ENCODE measurements at places on chromosomes 1 and 21.

DNA sequence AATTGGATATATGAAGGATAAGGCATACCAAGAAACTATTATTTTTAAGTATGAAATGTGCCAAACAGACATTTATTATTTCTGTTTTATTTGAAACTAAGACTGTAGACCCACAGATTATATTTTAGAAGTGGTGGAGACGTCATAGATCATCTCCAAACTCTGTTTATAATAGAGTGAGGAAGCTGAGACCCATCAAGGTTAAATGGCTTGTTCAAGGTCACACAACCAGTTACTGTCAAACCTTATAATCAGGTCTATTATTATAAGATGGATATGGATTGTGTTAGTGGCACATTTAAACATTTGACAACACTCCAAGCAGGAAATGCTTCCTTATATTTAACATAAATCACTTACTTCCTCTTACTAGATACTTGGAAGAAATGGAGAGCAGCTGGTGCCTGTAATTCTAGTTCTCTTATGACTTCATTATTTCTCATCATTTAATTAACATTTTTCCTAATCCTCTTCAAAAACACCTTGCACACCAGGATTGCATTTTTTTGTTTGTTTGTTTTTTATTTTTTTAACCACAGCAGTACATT, 117.0 kb downstream of the NEK7 start:
- DNase-seq: no peak

- no peak for DNase-seq
Observed at GRCh38 chr1:15351310-15351709, 58.4 kb upstream of the EFHD2 start.

DNA sequence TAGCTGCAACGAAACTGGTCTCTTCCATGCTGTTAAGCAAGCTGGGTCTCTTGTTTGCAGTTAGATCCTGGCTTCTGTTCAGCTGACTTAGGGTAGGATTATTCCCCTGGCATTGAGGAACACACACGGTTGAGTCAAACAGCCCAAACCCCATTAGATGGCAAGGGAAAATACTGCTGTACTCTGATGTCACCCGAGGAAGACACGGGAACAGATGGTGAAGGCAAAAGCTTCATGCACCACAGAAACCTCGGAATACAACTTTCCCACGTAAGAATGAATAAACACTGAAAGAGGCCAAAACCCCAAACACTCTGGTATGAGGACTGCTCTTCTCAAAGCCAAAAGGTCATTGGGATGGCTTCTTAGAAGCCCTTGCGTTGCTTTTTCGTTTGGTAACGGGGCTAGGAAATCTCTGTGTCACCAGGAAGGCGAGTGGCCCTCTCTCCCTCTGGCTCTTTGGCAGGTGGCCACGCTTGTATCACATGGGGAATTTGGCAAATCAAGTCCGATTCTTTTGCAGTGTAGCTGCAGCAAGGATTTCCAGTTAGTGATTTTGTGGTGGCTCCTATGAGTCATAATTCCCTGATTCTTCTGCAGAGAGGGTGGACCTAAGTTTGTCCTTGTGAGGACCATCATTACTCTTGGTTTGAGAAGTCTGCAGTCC, 16.7 kb upstream of the LYST start:
- DNase-seq: peak; percentile 93

GRCh38 chr1:157399984-157400382, 152.3 kb downstream of the FCRL5 start:
- no peak for DNase-seq

GRCh38 chr1:90761781-90762589, 44.9 kb upstream of the BARHL2 start:
- DNase-seq: no peak

DNA sequence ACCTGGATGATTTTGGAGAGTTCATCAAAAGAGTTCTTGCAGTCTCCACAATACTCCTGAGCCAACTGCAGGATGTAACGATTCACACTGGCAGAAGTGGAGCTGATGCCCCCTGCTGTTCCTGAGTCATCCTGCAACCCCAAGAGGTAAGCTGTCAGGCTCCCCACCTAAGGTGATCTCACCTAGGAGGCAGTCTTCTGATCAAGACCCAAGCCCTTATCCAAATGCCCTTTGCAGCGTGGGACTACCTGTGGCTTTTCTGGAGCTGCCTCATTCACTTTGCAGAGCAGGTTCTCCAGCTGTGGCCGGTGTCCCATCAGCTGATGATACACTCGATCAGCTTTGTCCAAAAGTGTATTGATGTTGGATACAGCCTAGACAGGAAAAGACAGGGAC, 96.4 kb downstream of the UBR4 start:
- no peak for DNase-seq

DNA sequence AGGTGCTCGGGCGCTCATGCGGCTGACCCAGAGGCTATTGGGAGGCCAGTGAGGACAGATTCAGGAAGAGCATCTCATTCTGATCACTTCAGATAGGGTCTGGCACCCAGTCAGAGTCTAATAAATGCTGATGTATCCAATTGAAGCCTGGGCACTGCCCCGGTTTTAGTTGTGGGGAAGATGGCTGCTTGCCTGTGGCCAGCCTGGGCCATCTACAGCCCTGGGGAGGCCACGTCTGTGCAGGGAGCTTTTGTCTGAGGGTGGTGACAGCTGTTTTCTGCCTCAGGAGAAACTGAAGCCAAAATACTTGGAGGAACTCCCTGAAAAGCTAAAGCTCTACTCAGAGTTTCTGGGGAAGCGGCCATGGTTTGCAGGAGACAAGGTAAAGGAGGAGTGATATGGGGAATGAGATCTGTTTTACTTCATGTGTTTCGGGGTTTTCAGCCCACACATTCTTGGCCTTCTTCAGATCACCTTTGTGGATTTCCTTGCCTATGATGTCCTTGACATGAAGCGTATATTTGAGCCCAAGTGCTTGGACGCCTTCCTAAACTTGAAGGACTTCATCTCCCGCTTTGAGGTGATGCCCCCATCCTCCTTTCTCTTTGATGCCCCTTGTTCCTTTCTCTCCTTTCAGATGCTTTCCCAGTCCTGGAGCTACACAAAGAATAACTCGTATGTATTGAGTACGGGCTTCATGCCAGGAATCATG, 2.8 kb downstream of the GSTM5 start:
- no peak for DNase-seq

- no peak for DNase-seq
Observed at GRCh38 chr1:94250341-94250740, 13.0 kb upstream of the ARHGAP29 start.

GRCh38 chr1:54835131-54835898, 34.2 kb upstream of the TTC22 start:
- DNase-seq: no peak

DNA sequence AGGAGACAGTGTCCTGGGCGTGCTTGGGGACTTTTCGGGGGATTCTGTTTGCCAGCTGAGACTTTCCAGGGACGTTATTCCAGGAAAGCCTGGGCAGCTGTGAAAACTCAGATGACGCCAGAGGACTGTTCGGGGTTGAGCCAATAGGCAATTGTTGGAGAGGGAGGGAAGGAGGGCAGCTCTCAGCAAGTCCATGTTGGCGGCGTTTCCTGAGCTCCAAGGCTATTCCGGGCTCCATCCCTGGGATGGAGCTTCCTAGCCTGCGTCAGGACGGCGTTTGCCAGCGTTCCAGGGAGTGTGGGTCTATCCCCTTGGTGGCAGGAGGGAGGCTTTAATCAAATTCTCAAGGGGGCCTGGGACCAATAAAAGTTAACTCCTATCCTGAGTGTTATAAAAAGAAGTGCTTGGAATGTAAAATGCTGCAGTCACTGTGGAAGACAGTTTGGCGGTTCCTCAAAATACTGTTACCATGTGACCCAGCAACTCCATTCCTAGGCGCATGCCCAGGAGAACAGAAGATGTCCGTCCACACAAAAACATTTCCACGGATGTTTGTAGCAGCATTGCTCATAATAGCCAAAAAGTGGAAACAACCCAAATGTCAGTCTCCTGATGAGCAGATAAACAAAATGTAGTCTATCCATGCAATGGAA, 15.2 kb downstream of the SLC27A3 start:
- peak; percentile 43 for DNase-seq

DNA sequence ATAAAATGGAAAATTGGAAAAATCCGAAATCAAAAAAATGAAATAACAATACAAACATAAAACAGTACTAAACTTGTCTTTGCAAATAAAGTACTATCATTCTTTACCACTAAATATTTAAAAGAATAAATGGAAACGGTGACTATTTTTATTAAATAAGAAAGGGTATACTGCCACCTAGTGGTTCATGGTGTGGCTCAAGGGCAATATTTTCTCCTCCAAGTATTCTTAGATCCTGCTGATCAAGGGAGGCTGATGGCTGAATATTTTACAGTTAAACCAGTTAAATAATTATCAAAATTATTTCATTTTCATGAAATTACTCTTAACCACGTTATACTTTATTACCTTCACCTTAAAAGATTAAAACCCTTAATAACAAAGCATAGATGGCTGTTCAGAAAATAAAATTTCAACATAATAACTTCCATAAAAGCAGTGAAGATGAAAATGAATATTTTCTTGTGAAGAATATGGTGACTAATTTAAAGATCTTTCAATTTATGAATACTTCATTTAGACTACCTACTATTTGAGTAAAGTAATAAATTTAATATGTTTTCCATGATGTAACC, 1793.9 kb downstream of the NCAM2 start:
- peak; percentile 1 for DNase-seq

DNA sequence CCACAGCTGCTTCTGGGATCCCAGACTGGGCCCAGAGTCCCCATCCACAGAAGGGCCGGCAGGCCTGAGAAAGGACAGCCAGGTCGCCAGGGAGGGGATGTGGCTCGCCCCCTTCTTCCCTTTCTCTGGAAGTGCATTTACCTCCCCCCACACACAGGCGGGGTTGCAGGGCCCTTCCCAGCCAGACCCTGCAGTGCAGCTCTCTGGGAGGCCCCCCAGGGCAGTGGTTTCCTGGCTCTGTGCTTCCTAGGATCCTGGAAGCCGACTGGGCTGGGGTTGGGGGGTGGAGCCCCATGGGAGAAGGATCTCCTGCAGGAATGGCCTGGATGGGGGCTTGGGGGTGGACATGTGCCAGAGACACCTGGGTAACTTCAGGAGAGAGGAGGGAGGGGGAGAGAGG, 4.2 kb upstream of the COL6A1 start:
- no peak for DNase-seq

DNA sequence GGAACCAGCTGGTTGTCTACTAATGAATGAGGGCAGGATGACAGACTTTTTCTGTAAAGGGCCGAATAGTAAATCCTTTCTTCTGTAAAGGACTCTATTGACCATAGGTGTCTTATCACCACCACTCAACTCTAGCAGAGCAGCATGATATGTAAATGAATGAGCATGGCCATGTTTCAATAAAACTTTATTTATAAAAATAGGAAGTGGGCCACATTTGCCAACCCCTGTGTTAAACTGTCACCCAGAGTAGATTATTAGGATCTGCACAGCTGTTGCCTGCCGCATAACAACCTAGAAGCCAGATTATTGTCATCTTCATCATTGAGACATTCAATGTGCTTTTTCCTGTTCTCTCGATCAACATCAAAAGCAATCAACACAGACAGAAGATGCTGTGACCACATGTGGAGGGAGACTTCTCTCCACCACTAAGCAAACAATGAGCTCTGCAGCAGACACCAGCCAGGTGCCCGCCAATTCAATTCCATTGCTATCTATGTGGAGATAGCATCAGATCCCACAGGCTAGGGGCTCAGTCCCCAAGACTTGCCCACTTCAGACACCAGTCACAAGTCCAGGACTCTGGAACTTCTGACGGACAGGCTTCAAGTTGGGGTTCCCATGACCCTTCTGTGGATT, 6.8 kb upstream of the EFHD2 start:
- no peak for DNase-seq

DNA sequence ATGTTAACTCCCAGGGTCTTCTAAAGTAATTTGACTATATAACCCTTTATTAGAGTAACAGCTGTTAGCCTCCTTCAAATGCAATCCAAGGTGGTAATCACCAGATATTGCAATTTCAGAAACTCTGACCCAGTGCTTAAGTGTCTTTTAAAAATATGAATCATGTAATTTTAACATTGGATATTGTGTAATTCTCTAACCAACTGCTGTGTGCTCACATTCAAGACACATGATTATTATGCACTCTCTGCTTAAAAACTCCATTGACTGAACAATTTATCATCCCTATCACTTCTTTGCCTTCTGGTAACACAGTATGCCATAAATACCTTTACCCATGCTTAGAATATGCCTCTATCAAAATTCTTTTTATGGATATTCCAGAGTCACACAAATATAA, 537.4 kb upstream of the RGS18 start:
- DNase-seq: no peak

DNA sequence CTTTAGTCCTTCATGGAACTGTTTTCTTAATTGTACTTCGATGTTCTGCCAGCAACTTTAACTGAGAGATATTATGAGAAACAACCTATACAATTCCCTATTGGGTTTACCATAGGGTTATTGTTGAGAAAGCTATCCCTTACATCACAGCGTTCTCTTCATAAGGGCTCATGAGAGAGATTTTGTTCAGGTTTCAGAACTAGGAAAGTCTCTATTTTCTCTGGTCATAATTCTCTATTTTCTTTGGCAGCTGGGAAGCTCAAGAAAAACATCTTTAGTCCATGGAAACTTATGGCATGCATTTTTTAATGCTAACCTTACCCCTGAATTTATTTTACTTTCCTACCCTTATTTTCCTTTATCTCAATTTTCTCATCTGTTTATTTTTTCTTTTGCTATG, 38.2 kb downstream of the NMNAT2 start:
- no peak for DNase-seq

GRCh38 chr1:159250638-159251216, 46.1 kb downstream of the ACKR1 start:
- no peak for DNase-seq

- no peak for DNase-seq
Observed at GRCh38 chr1:29664711-29665110, 428.4 kb downstream of the PTPRU start.

GRCh38 chr21:27298465-27298864, 331.6 kb upstream of the ADAMTS5 start:
- DNase-seq: no peak

GRCh38 chr1:243710467-243710866, 139.6 kb downstream of the AKT3 start:
- DNase-seq: no peak

All from skeletal muscle cell (primary cell).